Lung (tissue), 17 donors: ENCODE measurements at places on chromosomes 7 and 10. TPM values are rescaled to one million over a fixed set of nuclear protein-coding genes. Genes with fewer than 3 reads are reported as not detected.
A peak's percentile ranks its signal among the peaks of the same experiment; 100 is the strongest.

- no peak for DNase-seq
These were observed 68.5 kb downstream of the NT5C2 start for GRCh38 chr10:103124420-103125096.

GRCh38 chr7:131640686-131641085 lies 84.3 kb upstream of the PODXL start:
- DNase-seq = no peak

GRCh38 chr10:84075226-84076046 lies 63.9 kb upstream of the GHITM start:
- no peak for DNase-seq

DNA sequence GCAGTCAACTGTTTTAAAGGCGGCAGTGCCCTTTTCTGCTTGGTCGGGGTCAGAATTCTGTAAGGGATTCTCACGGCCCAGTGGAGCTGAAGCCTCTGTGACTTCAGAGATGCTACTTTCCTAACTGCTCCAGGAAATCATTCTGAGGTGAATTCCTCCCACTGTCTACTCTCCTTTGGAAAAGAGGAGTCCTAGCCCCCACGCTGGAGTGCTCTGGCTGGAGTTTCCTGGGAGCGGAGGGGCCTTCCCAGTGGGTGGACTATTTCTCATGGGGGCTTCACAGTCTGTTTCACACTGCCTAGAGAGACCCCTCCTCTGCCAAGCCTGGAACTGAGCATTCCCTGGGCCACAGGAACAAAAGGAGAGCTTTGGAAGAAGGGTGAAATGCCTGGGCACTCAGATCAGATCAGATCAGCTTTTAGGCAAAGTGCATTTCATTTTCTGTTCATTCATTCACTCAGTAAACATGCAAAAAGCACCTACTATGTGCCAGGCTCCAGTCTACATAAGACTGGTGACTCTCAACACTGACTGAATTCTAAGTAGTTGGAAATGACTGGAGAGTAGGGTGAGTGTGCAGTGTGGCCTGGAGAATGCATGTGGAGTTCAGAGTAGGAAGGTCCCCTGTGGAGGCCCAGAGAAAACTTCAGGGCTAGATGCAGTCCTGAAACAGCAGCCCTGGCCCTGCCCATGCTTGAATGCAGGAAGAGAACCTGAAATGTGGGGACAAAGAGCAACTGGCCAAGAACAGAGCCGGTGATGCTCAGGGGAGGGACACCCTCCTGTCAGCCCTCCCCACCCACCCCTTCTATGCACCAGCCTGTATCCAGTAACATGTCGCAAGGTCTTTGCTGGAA lies 12.2 kb downstream of the ZNF488 start:
- DNase-seq = peak; percentile 10

GRCh38 chr7:36348256-36348655 lies 41.4 kb upstream of the ANLN start:
- peak; percentile 29 for DNase-seq

DNA sequence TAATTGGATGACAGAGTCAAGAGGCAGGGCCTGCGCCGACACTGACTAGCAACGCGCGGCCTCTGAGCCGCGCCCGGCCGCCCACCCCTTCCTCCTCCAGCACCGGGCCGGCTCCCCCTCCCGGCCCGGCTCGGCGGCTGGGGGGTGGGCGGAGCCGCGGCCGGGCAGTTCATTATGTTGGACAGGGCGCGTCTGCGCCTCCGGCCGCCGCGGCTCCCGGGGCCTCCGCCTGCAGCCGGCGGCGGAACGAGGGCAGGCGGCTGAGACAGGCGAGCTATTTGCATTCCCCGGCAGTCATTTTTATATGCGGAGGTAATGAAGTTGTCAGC lies 106.7 kb downstream of the SNX10 start:
- DNase-seq = peak; percentile 91

- DNase-seq = no peak
These were observed 148.6 kb downstream of the PTPRN2 start for GRCh38 chr7:158439035-158439434.

DNA sequence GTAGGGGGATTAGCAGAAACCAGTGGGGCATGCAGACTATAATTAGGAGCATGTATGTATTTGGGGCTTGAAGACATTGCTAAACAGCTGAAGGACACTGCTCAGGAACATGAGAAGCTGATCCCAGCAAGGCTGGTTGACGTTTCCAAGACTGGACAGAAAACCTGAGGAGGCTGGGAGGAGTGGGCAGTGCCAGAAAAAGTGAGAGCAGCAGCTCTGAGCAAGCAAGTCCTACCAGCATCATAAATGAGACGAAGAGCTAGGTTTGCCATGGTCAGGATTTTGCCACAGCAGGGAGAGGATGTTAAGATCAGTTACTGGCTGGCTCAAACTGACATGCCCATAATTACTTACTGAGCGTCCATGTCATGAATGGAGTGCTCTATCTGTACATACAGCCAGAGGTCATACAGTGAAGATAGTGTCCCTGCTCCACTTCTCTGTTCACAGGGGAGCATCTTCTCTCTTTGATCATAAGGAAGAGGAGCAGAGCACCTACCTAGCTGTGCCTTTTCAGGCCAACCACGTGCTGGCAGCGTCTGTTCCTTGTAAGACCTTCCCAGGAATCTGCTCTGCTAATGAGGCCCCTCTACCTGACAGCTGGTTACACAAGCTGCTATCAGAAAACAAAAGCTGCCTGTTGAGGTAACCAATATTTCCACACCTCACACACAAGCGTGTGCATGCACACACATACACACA lies 44.7 kb downstream of the PDE1C start:
- DNase-seq = no peak

- DNase-seq = no peak
These were observed 38.8 kb downstream of the CCNJ start for GRCh38 chr10:96082153-96082552.

DNA sequence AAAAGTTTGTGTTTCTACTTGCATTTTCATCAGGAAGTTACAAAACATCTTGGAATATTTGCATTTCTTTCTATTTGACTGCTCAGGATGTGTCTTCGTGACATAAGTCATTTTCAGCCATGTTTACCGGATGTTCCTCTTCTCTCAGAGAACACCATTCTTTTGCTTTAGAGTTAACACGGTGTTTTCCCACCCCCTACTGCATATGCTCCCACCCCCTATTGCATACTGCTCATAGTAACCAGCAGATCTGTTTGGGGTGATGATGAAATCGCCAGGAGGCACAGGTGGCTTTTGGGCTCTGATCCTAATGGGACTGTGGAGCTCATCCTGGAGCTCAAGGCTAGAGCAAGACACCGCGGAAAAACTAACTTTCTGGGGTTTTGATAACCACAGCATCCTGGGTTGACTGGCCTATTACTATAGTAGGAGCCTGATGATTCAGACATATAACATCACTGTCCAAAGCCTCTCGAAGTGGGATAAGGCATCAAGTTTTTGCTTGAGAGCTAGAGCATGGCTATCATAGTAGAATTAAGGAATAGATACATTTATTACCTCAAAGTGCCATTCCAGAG lies 65.1 kb upstream of the BET1 start:
- no peak for DNase-seq

- peak; percentile 30 for DNase-seq
These were observed 131.9 kb downstream of the KIAA1217 start for GRCh38 chr10:24340883-24341282.

GRCh38 chr7:128387216-128388144 lies 22.3 kb downstream of the IMPDH1 start:
- peak; percentile 90 for DNase-seq

- DNase-seq = peak; percentile 48
These were observed 27.9 kb downstream of the FAM20C start for GRCh38 chr7:220151-220841.

DNA sequence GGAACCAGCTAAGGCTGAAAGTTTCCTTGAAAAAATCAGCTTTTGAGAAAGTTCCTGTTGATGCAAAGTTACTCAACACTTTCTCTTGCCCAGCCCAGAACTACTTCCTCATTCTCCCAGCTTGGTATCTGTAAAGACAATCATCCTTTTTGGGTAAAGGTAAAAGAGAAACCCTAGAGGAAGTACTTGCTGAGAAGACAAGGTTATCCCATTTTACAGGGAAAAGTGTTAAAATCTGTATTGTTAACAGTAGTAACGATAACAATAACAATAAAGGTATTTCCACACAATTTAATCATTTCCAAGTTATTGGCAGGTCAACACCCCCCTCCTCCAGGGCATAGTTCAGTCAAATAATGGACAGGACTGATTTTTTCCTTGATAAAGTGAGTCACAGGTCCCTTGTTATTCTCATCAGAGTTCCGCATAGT lies 2.4 kb downstream of the ALOX5 start:
- no peak for DNase-seq

GRCh38 chr10:15280462-15280861 lies 90.6 kb downstream of the FAM171A1 start:
- no peak for DNase-seq

GRCh38 chr10:5196702-5197113 lies at the start of gene AKR1C4:
Gene AKR1C4 (plus strand): TSS chr10:5196837. CDS start chr10:5196868, 31 bp downstream.
- no peak for DNase-seq

GRCh38 chr7:47763063-47763974 lies 181.4 kb upstream of the TNS3 start:
- no peak for DNase-seq

DNA sequence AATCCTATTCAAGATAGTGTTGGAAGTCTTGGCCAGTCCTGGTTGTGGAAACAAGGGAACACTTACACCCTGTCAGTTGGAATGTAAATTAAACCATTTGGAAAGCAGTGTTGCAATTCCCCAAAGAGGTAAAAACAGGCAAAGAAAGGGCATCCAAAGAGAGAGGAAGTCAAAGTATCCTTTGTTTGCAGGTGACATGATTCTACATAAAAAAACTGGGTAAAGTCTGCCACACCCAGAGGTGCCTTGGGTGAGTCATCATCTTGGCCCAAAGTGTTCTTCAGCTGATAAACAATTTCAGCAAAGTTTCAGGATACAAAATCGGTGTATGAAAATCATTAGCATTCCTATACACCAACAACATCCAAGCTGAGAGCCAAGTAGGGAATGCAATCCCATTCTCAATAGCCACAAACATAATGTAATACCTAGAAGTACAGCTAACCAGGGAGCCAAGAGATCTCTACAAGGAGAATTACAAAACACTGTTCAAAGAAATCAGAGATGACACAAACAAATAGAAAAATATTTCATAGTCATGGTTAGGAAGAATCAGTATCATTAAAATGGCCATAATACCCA lies 278.7 kb downstream of the SDK1 start:
- no peak for DNase-seq

DNA sequence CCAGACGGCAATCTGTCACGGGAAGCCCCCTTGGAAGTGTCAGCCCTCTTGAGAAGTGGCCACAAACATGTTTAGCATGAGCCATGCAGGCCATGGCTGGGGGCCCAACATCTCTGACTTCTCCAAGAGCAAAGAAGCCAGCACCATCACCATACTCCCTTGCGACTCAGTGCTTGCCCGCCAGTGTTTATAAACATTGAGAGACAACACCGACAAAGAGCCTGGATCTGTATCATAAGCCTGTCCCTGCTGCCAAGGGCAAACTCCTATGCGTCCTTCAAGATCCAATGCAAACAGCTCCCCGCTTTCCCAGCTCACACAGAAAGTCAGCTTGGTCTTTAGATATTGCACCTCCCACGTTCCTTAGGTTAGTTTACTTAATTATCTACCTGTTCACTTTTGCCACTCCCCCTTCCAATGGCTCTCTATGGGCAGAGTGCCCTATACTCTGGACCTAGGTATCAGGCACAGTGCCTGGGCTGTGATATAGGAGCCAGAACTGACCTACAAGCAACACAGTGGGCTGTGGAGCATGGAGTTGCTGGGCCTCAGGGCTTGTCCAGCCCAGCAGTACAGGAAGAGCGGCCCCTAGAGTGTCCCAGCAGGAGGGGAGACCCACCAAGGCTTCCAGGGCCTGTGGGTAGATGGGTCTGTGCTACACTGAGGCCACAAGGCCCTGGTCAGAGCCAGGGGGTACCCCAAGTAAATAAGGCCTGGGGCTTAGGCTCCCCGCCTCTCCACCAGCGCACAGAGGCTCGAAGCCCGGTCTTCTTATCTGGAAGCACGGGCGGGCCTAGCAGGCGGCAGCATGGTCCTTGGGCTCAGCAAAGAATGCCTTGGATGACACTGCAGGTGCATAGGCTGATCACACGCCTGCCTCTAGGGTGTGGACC lies 37.7 kb downstream of the CAMK2B start:
- no peak for DNase-seq

GRCh38 chr10:17536221-17536620 lies 81.0 kb downstream of the HACD1 start:
- no peak for DNase-seq

GRCh38 chr10:11468126-11468742 lies 143.2 kb downstream of the USP6NL start:
- no peak for DNase-seq

DNA sequence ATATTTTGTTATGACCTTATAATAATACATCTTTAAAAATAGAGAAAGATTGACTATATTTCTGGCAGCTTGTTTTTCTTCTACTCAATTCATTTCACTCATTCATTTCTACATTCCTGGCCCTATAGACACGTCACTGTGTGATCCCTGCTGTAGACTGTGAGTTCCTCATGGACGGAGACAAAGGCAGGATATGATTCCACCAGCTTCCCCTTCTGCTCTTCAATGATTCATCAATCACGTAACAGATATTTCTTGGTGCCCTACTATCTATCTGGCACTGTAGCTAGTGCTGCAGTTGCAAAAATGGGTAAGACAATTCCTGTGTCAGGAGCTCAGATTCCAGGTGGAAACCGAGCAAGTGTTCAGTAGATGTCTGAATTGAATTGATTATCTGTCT lies 415.0 kb downstream of the SFMBT2 start:
- no peak for DNase-seq

- peak; percentile 96 for DNase-seq
These were observed 18.4 kb downstream of the GFRA1 start for GRCh38 chr10:116254422-116255155.

- no peak for DNase-seq
These were observed 61.3 kb upstream of the INSIG1 start for GRCh38 chr7:155236386-155236785.

GRCh38 chr10:366186-366585 lies 230.9 kb downstream of the ZMYND11 start:
- DNase-seq = no peak

GRCh38 chr7:13992596-13992964 lies 3.1 kb upstream of the ETV1 start:
- DNase-seq = peak; percentile 15

DNA sequence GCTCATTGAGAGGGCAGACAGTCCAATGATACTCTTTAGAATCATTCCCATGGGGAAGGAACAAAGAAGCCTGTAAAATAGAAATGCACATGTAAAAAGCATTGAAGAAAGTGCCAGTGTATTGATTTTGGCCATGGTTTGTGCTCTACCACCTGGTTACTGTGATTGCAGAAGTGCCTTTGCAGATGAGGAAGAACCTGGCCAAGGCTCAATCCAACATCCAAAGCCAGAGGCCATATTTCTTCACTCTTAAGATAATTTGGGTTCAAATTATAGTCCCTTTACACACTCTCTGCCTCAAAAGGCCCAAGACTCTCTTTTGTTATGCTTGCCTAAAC lies 122.1 kb downstream of the EGFR start:
- DNase-seq = no peak

The PRKAR1B gene
- 14.7 TPM for total RNA-seq

The WDR86 gene
- total RNA-seq = 2.9 TPM

The SORCS1 gene
- 3.5 TPM for total RNA-seq

The CUBN gene
- total RNA-seq = 5.1 TPM

The SUN3 gene
- total RNA-seq = not detected

The FKBP9 gene
- 118 TPM for total RNA-seq

The GIMAP6 gene
- 38.9 TPM for total RNA-seq

The DPYSL4 gene
- total RNA-seq = 1.5 TPM

The AZGP1 gene
- total RNA-seq = 4.1 TPM

The NKX2-3 gene
- not detected for total RNA-seq

The VAX1 gene
- total RNA-seq = not detected

The FGL2 gene
- 16.8 TPM for total RNA-seq

The CALML5 gene
- not detected for total RNA-seq
